IMR-90 (cell line): ENCODE measurements at places on chromosomes 4 and X. TPM values are rescaled to one million over a fixed set of nuclear protein-coding genes. Genes with fewer than 3 reads are reported as not detected.
A peak's percentile ranks its signal among the peaks of the same experiment; 100 is the strongest.

DNA sequence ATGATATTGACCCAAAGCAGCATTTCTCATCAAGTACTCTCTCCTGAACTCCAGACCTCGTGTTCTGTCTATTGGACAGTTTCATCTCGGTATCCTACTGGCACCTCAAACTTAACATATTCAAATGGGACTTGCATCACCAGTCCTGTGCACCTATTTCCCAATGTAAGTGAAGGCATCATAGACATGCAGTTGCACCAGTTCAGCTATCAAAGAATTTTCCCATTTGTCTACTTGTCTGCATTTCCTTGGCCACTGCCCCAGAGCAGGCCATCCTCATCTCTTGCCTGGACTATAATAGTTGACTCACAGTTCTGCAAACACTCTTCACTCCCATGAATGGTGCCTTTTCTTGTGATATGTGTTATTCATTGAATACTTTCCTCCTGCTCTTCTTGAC is 11.3 kb upstream of the LIMCH1 start:
- H3K4me1 ChIP-seq: no peaks in the 10 kb centered on the region
- no peak overlapping the region for H3K27ac ChIP-seq
- H3K4me3 ChIP-seq: no peak overlapping the region
- H3K27me3 ChIP-seq: no peaks in the 10 kb centered on the region
- DNase-seq: peak; percentile 2

DNA sequence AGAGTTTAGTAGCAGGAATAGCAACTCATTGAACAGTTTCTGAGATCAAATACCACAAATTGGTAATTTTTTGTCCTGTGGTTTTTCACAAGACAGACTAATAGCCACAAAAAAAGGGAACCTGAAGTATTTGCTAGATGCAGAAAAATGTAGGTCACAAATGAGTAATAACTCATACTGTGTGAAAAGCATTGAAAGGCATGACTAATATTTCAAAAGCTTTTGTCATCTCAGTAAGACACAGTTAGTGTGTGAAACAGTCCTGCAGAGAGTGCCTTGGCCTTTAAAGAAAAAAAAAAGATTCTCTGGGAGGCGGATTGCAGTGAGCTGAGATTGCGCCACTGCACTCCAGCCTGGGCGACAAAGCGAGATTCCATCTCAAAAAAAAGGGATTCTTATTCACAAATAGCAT is 31.4 kb upstream of the SLC25A31 start:
- no peaks in the 10 kb centered on the region for H3K4me1 ChIP-seq
- no peak overlapping the region for H3K4me3 ChIP-seq
- H3K27me3 ChIP-seq: no peaks in the 10 kb centered on the region
- H3K27ac ChIP-seq: no peak overlapping the region
- DNase-seq: peak; percentile 66

Gene RAB9B
- 0.90 and 1.1 TPM in 2 replicates for total RNA-seq

Gene ADH7
- total RNA-seq: not detected in 2 replicates

Gene GSPT2
- 5.9 and 8.3 TPM in 2 replicates for total RNA-seq

DNA sequence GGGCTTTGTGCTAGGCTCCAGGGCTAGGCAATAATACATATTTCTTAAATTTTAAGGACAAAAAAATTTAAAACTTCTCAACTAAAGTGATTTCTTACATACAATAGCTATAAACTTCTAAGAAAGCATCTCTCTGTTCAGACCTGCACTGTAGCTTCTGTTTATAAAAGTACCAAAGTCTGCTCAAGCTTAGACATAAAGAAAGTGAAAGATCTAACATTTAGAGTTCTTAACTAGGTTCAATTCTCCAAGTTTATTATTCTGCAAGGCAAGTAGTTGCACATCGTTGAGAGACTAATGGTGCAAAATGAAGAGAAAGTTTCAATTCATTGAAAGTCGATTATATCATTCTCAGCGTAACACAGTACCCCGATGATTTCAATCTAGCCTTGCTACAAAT is 857.4 kb upstream of the HTR2C start:
- H3K36me3 ChIP-seq: no peaks in the 10 kb centered on the region
- no peak for DNase-seq
- no peak overlapping the region for H3K4me3 ChIP-seq
- no peak overlapping the region for H3K27ac ChIP-seq
- H3K27me3 ChIP-seq: no peaks in the 10 kb centered on the region

GRCh38 chr4:174358829-174359228 is 75.1 kb downstream of the CEP44 start:
- no peaks in the 10 kb centered on the region for H3K27me3 ChIP-seq
- no peak overlapping the region for H3K4me3 ChIP-seq
- no peaks in the 10 kb centered on the region for H3K36me3 ChIP-seq

GRCh38 chr4:42906891-42907759 is 14.6 kb downstream of the GRXCR1 start:
- no peaks in the 10 kb centered on the region for H3K36me3 ChIP-seq
- no peaks in the 10 kb centered on the region for H3K4me1 ChIP-seq
- no peak overlapping the region for H3K4me3 ChIP-seq
- no peak for DNase-seq

- H3K27me3 ChIP-seq: no peaks in the 10 kb centered on the region
- no peak for DNase-seq
- no peaks in the 10 kb centered on the region for H3K36me3 ChIP-seq
- no peak overlapping the region for H3K4me3 ChIP-seq
Observed at GRCh38 chr4:147465461-147465860, 15.4 kb upstream of the EDNRA start.

Gene PDCL2
- total RNA-seq: not detected in 2 replicates

DNA sequence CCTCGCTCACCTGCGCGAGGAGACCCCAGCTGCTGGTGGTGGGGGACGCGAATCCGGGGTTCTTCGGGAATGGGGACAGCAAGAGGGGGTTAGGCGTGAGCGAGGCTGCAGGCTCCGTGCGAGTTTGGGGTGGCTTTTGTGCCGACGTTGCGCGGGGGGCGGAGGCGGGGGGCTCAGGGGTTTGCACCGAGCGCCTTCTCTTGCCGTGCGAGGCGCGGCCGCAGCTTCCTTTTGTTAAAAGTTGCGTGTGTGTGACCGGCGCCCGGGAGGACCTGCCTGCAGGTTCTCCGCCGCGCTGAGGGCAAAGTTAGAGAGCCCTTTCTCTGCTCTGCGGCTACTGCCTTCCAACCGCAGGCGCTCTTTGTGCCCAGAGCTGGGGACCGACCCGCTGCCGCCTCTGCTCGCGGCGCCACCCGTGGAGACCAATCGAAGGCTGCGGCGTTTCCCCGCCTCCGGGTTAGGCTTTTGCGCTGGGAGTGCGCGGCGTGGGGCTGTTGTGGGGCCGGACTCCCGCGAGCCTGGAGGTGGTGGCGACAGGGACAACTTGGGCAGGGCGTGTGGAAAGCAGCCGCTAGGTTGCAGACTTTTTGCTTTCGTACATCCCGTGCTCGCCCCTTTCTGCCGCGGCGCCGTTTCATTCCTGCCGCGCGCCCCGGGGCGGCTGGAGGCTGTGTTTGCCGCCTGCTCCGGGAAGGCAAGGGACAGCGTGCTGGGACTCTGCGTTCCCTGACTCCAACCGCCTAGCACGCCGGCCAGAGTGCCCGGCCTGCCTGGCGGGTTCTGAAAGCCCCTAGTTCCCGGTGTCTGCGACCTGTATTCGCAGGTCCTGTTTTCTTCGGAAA is 716 bp downstream of the KIT start:
- peak overlapping the region; percentile 36; the same call in 1 of the 2 replicates for H3K27ac ChIP-seq
- peak; percentile 36 for DNase-seq
- peaks cover 16% of the 10 kb centered on the region for H3K4me1 ChIP-seq
- peaks cover 22% of the 10 kb centered on the region for H3K27me3 ChIP-seq

- no peaks in the 10 kb centered on the region for H3K36me3 ChIP-seq
- H3K4me3 ChIP-seq: no peak overlapping the region
- DNase-seq: no peak
- no peaks in the 10 kb centered on the region for H3K4me1 ChIP-seq
- H3K27ac ChIP-seq: no peak overlapping the region
Observed at GRCh38 chrX:11864171-11864570, 106.1 kb downstream of the MSL3 start.

DNA sequence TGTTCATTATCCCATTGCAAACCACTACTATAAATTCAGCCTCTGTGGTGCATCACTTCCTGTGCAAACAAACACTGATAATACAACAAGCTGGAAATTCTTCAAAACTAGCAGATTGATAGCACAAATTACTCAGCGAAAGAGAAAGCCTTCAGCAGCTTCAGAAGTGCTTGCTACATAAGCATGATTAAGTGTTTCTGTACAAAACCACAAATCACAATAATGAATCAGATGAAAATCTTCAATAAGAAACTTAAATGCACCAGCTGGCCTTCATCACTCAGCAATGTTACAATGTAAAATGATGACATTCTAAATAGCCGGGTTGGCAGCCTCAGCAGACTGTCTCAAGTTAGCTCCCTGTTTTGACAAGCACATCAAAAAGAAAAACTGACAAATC is 262.2 kb downstream of the SPOCK3 start:
- no peak overlapping the region for H3K4me3 ChIP-seq
- DNase-seq: no peak
- H3K36me3 ChIP-seq: no peaks in the 10 kb centered on the region
- H3K27me3 ChIP-seq: no peaks in the 10 kb centered on the region
- no peaks in the 10 kb centered on the region for H3K4me1 ChIP-seq

Gene TDO2
- 0.18 and 0.28 TPM in 2 replicates for total RNA-seq

Gene GAGE1
- not detected in 2 replicates for total RNA-seq

Gene OTOP1
- not detected in 2 replicates for total RNA-seq

DNA sequence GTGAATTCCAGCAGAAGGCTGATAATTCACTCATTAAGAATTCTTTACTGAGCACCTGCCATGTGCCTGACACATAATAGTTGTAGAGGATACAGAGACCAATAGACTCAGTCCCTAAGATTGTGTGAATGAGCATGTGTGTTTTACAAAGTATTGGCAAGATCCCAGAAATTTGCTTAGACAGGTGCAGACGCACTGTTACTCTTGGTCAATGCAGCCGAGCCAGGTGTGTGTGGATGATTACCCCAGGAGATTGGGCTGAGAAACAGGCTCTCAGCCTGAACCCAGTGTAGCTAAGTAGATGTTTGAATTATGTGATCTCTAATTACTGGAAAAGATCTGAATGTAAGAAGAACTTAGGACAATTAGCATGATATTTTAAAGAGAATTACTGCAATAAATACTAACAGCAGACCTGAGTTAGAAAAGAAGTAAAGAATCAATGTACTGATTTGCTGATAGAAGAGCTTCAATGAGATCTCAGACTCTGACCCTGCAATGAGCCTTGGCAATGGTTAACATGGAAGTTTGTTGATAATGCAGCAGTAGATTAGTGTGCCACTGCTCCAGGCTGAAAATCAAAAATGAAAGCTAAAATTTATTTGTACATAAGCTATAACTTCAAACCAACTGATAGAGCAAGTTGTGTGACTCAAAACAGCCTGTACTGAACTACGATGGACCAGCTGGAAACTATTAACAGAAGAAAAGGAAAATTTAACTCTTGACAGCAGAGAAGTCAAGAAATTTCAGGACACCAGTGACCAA is 32.2 kb upstream of the NDST4 start:
- no peak overlapping the region for H3K27ac ChIP-seq
- H3K36me3 ChIP-seq: no peaks in the 10 kb centered on the region
- H3K27me3 ChIP-seq: no peaks in the 10 kb centered on the region
- no peak overlapping the region for H3K4me3 ChIP-seq
- H3K4me1 ChIP-seq: no peaks in the 10 kb centered on the region
- no peak for DNase-seq

- H3K4me1 ChIP-seq: no peaks in the 10 kb centered on the region
- H3K36me3 ChIP-seq: no peaks in the 10 kb centered on the region
- no peak overlapping the region for H3K4me3 ChIP-seq
- DNase-seq: no peak
- no peak overlapping the region for H3K27ac ChIP-seq
Observed at GRCh38 chrX:113048896-113049295, 208.3 kb upstream of the AMOT start.

Gene GLUD2
- 1.4 and 1.6 TPM in 2 replicates for total RNA-seq

GRCh38 chrX:16867947-16868346 is 2.2 kb downstream of the RBBP7 start:
- no peak for DNase-seq
- peaks cover 1% of the 10 kb centered on the region; the same call in 1 of the 2 replicates for H3K36me3 ChIP-seq
- no peak overlapping the region for H3K27ac ChIP-seq
- no peak overlapping the region for H3K4me3 ChIP-seq
- peaks cover 8% of the 10 kb centered on the region for H3K4me1 ChIP-seq

- peaks cover 13% of the 10 kb centered on the region for H3K27me3 ChIP-seq
- H3K27ac ChIP-seq: no peak overlapping the region
- H3K4me3 ChIP-seq: no peak overlapping the region
- no peaks in the 10 kb centered on the region for H3K4me1 ChIP-seq
- H3K36me3 ChIP-seq: no peaks in the 10 kb centered on the region
Observed at GRCh38 chr4:152646221-152646620, 33.6 kb downstream of the TMEM154 start.

Gene BRS3
- total RNA-seq: not detected in 2 replicates
